Midbrain (tissue), 1 donor: ENCODE measurements at places on chromosomes 7 and 10.

DNA sequence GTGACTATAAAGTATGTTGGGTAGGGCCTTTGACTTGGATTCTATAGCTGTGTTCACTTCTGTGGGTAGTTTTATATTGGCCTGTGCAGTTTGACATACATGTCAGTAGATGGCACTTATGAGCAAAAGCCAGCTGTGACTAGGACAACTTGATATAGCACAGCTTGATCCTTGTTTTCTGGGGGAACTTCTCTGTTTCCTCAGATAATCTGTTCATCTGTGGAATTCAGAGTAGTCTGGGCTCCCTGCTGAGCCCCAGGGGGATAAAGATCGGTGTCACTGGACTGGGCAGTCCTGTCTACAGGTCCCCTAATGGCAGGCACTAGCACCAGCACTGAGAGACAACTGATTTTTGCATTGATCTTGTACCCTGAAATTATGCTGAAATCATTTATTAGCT, 25.4 kb downstream of the CYP2C9 start:
- DNase-seq = no peak

DNA sequence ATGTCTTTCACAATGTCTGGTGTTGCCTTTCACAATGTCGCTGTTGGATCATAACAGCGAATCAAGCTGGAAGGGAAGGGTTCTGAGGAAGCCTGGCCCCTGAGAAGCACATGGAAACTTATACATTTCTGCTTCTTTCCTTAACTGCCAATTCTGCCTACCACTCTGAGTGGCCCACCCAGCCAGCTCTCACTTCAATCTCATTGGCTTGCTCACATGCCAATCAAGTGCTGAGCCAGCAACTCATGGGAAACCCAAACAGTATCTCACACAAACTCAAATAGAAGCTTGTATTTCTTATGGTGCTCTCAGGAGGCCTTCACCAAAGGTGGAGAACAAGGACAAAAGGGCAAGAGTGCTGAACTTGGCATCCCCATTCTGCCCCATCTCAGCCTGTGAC, 117.4 kb upstream of the GPR26 start:
- no peak for DNase-seq

DNA sequence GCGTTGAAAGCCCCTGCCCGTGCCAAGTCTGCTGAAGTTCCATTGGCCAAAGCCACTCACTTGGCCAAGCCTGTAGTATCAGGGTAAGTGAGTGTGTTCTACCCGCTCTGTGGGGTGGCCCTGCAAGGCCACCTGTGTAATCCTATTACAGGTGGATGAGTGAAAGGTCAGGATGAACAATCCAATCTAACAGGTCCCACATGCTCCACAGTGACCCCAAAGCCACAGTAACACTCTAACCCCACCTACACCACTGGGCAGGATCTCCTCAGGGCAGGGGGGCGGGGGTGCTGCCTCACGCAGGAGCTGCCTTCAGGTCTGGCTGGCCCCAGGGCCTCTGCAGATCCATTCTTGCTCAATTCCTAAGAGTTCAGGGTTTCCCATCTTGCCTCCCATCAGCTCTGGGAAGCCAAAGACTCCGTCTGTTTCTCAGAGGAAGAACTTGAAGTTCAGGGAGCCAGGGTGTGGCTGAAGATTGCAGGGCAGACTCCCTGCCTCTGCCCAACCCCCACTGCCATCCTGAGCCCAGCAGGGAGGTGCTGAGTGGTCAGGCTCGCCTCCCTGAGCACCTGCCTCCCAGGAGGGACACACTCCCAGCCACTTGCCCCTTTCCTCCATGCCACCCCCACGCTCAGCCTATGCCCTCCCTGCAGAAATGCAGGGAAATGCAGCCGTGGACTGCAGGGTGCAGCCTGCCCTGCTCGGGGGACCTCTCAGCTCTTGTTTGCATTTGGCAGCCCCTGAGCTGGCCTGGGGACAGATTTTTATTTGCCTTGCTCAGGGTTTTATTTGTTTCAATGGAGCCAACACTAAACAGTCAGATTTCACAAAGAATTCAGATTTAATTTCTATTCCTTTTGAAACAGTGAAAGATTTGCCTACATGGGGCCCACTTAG, 9.8 kb upstream of the COMTD1 start:
- DNase-seq = no peak

DNA sequence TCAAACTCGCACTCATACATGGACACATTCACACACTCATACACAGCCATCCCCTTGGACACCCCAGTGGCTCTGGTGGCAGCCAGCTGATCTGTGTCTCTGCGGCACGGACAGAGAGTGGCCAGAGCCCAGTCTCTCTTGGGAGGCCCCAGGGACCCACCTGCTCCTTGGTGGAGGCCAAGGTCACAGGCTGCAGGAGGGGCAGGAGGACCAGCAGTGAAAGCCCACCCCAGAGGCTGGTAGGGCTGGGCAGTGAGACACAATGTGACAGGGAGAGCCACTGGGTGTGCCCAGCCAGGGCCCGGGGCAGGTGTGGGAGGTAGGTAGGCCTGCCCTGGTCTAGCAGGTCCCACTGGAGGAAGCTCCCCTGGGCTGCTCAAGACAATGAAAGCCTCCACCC, 18.5 kb downstream of the SHH start:
- no peak for DNase-seq

DNA sequence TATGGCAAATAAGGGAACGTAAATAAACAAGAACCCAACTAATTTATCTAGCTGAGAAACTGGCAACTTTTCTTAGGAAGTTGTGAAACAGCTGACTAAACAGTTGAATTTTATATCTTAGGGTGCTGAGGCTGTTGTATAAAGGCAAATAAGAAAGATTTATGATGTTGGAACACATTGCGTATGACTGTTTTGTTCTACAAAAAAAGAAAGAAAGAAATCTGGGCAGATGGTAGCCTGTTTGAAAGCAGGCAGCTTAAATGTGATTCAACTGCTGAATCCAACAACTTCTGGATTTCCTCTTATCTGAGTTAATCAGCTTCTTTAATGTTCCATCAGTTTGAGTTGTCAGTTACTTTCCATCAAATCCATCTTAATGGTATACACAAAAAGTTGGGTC, 214.5 kb downstream of the SNX13 start:
- DNase-seq = no peak

DNA sequence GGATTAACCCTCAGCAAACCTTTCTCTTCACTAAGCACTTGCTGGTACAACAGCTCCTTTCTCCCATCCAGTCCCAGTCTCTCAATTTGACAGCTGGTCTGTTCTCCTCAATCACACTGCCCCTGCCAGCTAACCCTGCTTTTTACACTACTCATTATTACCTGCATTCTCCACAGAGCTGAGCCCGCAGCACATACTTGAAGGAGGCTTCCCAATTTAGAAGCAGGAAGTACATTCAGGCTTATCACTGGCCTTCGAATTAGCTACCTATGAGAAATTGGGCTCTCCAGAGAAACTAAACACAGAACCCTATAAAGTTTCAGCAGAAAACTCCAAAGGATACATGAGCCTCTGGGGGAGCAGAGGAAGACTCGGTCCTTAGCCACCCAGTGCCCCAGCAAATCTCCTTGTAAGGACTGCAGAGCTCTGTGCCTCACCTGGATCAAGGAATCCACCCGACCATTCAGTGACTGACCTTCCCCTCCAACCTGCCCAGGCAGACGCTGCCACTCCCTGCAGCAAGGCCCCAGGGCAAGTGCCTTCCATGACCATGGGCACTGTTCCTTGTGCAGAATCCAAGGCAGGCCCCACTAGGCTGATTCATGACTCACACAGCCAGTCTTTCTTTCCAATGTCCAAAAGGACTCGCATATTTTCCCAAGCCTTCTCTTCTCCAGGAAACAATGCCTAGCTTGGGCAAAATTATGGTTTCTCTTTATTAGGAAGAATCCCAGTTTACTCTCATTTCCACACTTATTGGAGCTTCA, 68.0 kb downstream of the VOPP1 start:
- no peak for DNase-seq

DNA sequence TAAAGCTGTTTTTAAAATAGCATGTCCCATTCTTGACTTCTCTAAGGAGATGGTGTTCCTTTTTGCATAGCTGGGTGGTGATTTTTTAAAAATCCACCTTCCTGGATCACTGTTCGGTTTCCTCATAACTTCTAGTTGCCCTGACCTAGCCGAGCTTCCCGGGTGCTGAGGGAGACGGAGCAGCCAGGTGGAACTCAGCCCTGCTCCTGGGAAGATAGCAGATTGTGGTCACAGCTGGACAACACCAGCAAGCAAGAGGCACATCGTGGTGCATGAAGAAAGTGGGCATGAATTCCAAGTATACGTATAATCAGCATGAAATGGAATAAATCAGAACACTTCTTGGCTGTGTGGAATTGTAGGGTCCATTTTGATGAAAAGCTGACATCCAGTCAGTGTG, 73.5 kb upstream of the RSU1 start:
- DNase-seq = no peak

GRCh38 chr7:159033956-159034355, 110.7 kb downstream of the VIPR2 start:
- no peak for DNase-seq

DNA sequence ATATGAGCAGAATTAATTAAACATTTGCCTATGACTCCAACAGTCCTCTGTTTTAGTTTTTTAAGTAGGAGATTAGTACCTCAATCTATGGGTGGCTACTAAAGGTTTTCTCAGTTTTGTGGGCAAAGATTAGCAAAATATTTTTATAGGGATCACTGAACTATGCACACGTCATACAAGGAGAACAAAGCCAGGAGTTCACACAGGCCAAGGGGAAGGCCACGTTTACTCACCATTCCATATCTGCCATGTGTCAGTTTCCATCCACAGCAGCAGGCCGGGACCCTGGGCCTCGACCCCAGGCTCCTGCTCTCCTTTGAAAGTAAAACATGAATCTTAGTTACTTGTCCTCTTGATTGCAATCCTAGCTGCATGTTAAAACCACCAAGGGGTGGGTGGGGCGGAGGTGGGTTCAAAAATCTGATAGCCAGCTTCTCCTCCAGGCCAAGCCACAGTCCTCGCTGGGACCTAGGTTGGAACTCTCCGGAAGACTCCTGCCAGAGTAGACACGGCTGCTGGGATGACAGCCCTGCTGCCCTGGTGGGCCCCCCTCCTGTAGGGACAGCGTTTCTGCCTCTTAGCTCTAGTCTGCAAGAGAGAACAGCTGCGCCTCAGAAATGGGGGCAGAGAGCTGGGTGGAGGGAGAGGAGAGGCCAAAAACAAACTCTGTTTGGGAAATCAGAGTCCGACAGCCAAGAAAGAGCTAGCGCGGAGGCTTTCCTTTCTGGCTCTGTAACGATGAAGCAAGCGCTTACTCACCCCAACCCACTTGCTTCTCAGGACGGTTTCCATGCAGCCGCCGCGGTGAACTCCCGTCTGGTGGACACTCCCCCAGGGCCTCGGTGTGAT, 35.6 kb downstream of the PITRM1 start:
- DNase-seq = peak; percentile 15

- DNase-seq = no peak
Observed at GRCh38 chr10:87593702-87594101, 66.0 kb upstream of the PAPSS2 start.

DNA sequence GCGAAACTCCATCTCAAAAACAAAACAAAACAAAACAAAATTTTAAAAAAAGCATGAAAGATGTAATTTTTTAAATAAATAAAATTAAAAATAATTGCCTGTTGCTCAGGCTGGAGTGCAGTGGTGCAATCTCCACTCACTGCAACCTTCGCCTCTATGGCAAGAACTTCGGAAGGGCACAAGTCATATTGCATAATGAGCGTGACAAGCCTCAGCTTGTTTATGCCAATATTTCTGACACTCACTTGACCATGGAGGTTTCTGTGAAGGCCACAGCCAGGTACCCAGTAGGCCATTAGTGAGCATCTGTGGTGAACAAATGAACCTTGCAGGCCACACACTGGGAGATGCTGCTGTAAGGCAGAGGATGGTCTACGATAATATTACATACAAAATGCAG, 106.1 kb upstream of the KMT2C start:
- DNase-seq = no peak

DNA sequence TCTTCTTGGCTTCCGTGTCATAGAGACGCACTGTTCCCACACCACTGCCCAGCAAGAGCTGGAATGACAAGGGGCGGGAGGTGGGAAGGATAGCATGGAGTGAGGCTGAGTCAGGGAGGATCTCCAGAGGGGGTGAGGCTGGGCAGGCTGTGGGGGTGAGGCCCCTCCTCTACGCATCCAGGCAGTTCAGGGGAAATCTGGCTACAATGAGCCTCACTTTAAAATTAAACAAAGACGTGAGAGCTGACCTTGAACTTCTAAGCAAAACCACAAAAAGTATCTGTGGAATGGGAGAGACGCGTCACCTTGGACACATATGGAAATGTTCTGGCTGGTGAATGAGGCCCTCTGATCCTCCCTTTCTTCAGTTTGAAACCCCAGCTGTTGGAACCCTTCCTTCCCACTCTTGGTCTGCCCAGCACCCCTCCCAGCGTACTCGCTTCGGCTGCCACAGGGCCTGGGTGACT, 17.7 kb downstream of the WDR91 start:
- DNase-seq = no peak

DNA sequence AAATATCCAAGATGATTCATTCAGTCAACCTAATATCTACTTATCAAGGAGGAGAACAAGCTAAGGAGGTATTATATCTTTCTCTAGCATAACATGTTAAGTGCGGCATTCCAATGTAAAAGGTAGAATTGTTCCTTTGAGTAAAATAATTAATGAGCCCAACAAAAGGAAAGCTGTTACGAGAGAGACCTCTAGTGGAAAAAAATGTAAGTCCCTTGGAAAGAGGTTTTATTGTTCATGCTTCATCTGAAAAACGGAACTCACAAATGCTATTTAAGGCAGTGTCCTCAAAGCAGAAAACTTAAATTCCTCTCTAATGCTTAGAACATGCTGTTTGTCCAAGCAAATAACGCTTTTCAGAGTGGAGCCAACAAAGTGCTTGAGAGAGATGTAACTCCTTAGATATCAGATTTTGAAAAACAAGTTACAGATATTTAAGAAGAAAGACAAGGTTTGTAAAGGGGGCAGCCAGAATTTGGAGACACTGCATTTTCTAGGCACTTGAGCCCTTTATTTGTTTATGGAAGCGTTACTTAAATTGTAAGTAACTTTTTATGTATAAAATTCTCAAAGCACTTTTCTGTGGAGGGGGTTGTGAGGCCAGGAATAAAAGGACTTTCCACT, 119.9 kb downstream of the TFEC start:
- peak; percentile 31 for DNase-seq

GRCh38 chr7:80584778-80585177, 53.7 kb upstream of the CD36 start:
- DNase-seq = no peak

DNA sequence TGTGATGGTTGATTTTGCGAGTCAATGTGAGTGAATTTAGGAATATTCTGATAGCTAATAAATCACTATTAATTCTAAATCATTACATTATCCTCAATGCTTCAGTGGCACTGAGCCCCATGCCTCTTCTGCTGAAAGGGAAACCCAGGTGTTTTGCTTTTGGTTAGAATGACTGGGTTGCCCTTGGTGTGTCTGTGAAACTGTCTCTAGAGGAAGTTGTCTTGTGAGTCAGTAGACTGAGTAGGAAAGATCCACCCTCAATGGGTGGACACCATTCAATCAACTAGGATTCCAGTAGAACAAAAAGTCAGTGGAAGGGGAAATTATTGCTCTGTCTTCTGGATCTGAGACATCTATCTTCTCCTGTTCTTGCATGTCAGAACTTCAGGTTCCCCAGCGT, 472.4 kb downstream of the ANKRD7 start:
- DNase-seq = no peak

GRCh38 chr10:29783201-29783947, 148.6 kb upstream of the SVIL start:
- no peak for DNase-seq

- DNase-seq = no peak
Observed at GRCh38 chr10:4834898-4835405, 8.9 kb downstream of the AKR1E2 start.
